Thyroid gland (tissue), 4 donors: ENCODE measurements at places on chromosomes 7 and 10. TPM values are rescaled to one million over a fixed set of nuclear protein-coding genes. Genes with fewer than 3 reads are reported as not detected.

The ARHGEF5 gene
- 47.8 TPM for total RNA-seq

- H3K4me3 ChIP-seq = no peak overlapping the region
- H3K4me1 ChIP-seq = no peaks in the 10 kb centered on the region
- H3K36me3 ChIP-seq = no peaks in the 10 kb centered on the region
Measured at GRCh38 chr10:110739811-110740271, 95.7 kb downstream of the RBM20 start.

DNA sequence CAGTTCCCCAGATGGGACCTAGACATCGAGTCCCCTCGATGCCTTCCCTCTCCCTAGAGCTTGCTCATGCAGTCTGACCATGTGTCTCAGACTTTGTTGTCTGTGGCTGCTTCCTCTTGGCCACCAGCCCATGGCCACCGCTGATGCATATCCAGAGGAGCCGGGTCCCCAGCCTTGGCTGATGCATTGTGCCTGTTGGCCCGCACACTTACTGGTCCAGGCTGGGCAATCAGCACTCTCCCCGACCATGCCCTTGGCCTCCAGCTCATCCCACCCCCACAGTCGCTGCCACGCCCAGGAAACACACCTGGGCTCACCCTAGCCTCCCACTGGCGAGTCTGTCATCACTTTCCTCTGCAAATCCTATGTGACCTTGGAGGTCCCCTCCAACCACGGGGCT is 10.1 kb downstream of the NPC1L1 start:
- H3K27ac ChIP-seq = no peak overlapping the region
- H3K27me3 ChIP-seq = no peaks in the 10 kb centered on the region
- H3K36me3 ChIP-seq = no peaks in the 10 kb centered on the region
- no peak for DNase-seq
- H3K4me3 ChIP-seq = no peak overlapping the region

The PHKG1 gene
- 0.78 TPM for total RNA-seq

- no peak for DNase-seq
- no peak overlapping the region for H3K27ac ChIP-seq
- H3K4me3 ChIP-seq = no peak overlapping the region
Measured at GRCh38 chr7:81190997-81191768, 272.3 kb upstream of the SEMA3C start.

The STOX1 gene
- total RNA-seq = 8.5 TPM

The MYL10 gene
- not detected for total RNA-seq

DNA sequence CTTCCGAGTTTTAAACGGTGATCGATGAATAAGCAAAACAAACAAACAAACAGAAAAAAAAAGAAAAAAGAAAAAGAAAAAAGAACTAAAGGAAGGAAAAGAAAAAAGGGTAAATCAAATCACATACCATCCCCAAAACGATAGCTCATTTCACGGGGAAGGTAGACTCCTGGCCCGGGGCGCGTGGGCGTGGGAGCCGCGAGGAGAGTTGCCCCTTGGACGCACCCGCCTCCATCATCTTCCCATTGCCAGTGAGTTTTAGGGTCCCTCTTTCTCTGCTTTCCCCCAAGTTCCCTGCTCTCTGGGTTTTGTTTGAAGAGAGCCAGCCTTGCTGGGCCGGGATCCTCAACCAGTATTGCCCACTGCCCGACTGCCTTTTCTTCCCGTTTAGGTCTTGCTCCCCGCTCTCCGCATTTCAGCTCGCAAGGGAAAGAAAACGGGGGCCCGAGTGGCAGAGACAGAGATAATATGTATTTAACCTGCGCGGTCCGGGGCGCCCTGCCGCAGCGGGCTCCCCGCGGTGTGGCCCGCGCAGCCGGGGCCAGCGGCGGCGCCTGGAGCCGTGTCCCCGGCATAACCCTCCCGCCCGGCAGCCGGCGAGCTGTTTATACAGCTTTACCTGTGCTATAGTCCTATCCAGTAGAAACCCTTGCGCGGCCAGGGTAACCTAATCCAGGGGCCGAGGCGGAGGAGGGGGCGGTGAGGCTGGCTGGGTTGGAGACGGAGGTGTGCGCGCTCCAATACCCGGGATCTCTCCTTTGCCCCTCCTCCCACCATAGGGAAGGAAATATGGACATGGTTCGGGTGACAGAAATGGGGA is 5.2 kb upstream of the GATA3 start:
- H3K4me1 ChIP-seq = peaks cover 35% of the 10 kb centered on the region
- H3K4me3 ChIP-seq = no peak overlapping the region
- DNase-seq = no peak
- no peak overlapping the region for H3K27ac ChIP-seq

DNA sequence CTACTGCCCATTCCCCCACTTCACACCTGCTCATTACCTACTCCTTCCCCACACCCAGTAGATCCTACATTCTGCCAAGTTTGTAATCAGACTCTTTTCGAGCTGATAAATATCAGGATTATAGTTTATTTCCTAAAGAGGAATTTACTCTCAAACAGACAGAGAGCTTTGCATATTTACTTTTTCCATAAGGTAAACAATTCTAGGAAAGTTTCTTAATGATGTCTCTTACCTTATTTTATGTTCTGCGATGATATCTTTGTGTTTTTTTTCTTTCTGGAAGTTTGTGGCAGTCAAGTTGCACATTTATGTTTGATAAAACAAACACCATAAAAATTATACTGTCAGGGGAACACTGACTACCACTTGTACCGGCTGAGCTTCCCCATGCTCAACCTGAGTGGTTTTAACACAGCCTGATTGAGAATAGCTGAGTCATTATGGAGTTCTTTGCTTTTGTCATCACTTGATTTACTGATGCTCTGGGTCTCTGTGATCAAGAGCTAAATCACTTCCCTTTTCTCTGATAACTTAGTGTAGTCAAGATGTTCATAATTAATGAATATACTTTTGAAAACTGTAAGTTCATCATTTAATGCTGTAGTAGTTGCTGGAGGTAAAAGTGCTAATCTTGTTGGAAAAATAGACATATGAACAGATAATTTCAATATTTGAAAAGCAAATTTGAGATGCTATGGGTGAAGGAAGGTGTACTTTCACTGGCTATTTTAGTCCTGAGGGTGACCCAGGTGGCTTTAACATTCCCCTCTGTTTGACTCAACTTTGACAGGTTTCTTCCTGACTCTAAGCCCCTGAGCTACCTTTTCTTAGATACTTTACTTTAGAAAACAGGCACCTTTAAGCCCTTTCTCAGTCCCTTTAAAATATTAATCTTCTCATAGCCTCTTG is 1034.5 kb upstream of the LRRTM3 start:
- H3K27me3 ChIP-seq = no peaks in the 10 kb centered on the region
- DNase-seq = no peak
- H3K36me3 ChIP-seq = no peaks in the 10 kb centered on the region

DNA sequence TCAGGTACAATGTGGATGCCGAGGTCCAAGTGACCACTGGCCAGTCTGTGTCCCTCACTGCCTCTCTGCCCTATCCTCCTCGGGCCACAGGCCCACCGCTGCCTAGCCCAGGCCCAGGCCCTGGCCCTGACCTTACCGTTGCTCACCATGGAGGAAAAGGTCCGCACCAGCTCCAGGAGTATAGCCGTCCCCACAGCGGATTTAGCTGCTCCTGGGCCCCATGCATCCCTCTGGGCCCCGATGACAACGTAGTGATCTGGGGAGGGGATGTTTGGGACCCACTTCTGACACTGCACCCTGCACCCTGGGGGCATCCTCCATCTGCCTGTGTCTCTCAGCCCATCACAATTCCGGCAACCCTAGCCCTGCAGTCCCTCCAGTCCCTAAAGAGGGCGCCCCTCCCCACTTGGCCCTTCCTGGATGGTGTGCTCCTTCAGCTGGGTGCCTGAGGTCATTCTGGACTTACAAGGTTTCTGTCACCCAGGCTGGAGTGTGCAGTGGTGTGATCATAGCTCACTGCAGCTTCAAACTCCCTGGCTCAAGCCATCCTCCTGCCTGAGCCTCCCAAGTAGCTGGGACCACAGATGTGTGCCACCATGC is 12.1 kb downstream of the TFR2 start:
- no peak overlapping the region for H3K27ac ChIP-seq
- peaks cover 7% of the 10 kb centered on the region for H3K27me3 ChIP-seq
- H3K4me1 ChIP-seq = peaks cover 17% of the 10 kb centered on the region
- DNase-seq = no peak
- no peak overlapping the region for H3K4me3 ChIP-seq

DNA sequence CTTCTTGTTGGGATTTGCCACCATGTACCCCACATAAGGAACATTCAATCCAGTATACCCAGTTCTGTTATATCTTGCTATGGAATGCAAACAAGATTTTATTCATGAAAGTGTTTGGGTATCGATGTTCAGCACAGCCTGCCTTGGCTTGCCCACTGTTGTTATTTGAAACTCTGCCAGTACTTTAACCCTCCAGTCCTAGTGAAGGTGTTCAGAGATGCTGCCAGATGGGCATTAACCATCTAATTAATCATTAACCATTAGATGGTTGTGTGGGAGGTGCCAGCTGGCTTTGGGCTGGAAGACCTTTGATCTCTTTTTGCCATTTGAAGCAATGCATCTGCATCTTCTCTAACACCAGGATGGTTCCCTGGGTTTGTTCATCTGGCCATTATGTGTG is 363.0 kb downstream of the SH2D4B start:
- no peaks in the 10 kb centered on the region for H3K27me3 ChIP-seq
- no peak overlapping the region for H3K4me3 ChIP-seq
- H3K4me1 ChIP-seq = no peaks in the 10 kb centered on the region
- no peaks in the 10 kb centered on the region for H3K36me3 ChIP-seq
- DNase-seq = no peak
- no peak overlapping the region for H3K27ac ChIP-seq

The PTPN12 gene
- 72.6 TPM for total RNA-seq

DNA sequence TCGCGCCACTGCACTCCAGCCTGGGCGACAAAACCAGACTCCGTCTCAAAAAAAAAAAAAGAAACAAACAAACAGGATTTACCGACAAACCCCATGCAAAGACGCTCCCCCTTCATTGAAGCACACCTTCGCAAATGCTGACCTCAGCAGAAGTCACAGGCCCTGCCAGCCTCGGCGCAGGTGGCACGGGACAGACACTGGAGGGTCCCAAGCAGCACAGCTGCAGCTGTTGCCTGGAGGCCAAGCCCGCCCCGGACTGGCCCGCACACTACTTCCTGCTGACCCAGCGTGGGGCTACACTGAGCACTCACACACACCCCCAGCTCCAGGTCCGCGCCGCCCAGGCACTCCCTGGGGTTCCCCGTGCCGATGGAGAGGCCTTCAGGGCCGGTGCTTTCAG is 31.2 kb downstream of the SNX8 start:
- no peak overlapping the region for H3K27ac ChIP-seq
- peaks cover 9% of the 10 kb centered on the region for H3K4me1 ChIP-seq
- no peak overlapping the region for H3K4me3 ChIP-seq
- H3K27me3 ChIP-seq = no peaks in the 10 kb centered on the region
- no peaks in the 10 kb centered on the region for H3K36me3 ChIP-seq
- no peak for DNase-seq

GRCh38 chr7:46003896-46004875 is 83.1 kb upstream of the IGFBP3 start:
- H3K36me3 ChIP-seq = no peaks in the 10 kb centered on the region
- H3K4me1 ChIP-seq = no peaks in the 10 kb centered on the region
- DNase-seq = no peak
- no peaks in the 10 kb centered on the region for H3K27me3 ChIP-seq
- no peak overlapping the region for H3K4me3 ChIP-seq
- H3K27ac ChIP-seq = no peak overlapping the region

The NUTM2E gene
- not detected for total RNA-seq

The ICA1 gene
- 43.3 TPM for total RNA-seq

DNA sequence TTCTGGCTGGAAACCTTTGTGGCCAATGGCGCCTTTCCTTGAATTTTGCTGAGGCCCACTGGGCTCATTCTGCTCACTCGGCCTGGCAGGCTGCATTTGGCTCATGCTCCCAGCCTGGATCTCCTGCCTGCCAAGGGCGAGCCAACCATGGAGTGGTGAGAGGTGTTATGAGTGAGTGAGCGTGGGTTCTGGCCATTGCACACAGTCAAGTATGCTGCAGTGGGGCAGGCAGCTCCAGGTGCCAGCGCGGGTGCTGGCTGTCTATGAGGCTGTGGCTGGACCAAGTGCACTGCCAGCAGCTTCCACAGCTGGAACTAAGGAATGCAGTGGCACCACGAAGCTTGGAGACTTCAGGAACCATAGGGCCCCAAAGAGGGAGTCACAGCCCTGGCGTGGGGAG is 42.2 kb upstream of the TUBB8 start:
- no peaks in the 10 kb centered on the region for H3K27me3 ChIP-seq
- H3K4me3 ChIP-seq = no peak overlapping the region
- H3K4me1 ChIP-seq = peaks cover 30% of the 10 kb centered on the region
- DNase-seq = peak; percentile 89
- H3K36me3 ChIP-seq = no peaks in the 10 kb centered on the region
- H3K27ac ChIP-seq = peak overlapping the region; percentile 98

The STEAP2 gene
- 25.9 TPM for total RNA-seq

- no peak for DNase-seq
- no peaks in the 10 kb centered on the region for H3K36me3 ChIP-seq
- H3K27ac ChIP-seq = no peak overlapping the region
- H3K27me3 ChIP-seq = no peaks in the 10 kb centered on the region
- no peak overlapping the region for H3K4me3 ChIP-seq
Measured at GRCh38 chr7:127809261-127809702, 157.3 kb downstream of the SND1 start.

GRCh38 chr10:86079088-86079487 is 287.5 kb downstream of the GRID1 start:
- no peaks in the 10 kb centered on the region for H3K4me1 ChIP-seq
- no peak overlapping the region for H3K27ac ChIP-seq
- H3K36me3 ChIP-seq = no peaks in the 10 kb centered on the region
- no peaks in the 10 kb centered on the region for H3K27me3 ChIP-seq
- H3K4me3 ChIP-seq = no peak overlapping the region

GRCh38 chr7:140898786-140899536 is 25.8 kb downstream of the BRAF start:
- H3K27me3 ChIP-seq = no peaks in the 10 kb centered on the region
- no peaks in the 10 kb centered on the region for H3K36me3 ChIP-seq
- no peak for DNase-seq
- H3K4me1 ChIP-seq = peaks cover 31% of the 10 kb centered on the region

- DNase-seq = peak; percentile 86
- peaks cover 9% of the 10 kb centered on the region for H3K36me3 ChIP-seq
- no peaks in the 10 kb centered on the region for H3K27me3 ChIP-seq
- H3K4me3 ChIP-seq = no peak overlapping the region
- H3K27ac ChIP-seq = peak overlapping the region; percentile 13
Measured at GRCh38 chr7:37201003-37201875, 247.4 kb downstream of the ELMO1 start.

The SLC13A4 gene
- total RNA-seq = not detected
